SK-N-MC (cell line): ENCODE measurements at places on chromosomes 3 and 15.

DNA sequence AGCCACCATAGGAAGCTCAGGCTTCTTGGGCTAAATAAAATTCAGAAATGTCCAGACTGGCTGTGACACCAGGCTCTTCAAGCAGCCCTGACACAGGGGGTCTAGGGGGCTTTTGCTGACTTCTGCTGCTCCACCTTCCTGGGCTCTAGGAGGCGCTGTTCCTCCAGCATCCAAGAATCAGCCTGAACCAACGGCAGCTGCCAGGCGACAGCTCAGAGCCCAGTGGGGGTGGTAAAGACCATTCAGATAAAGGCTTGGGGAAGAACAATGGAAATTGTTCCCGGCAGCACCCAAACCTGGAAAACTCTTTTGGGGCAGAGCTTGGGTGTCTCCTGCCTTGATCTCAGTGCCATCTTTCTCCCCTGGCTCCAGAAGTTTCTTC lies 21.6 kb upstream of the PSTPIP1 start:
- DNase-seq = no peak

- DNase-seq = no peak
These were observed 42.1 kb upstream of the HES1 start for GRCh38 chr3:194093842-194094241.

- peak; percentile 59 for DNase-seq
These were observed 48.5 kb downstream of the FNDC3B start for GRCh38 chr3:172087602-172088580.

GRCh38 chr15:64697911-64698369 lies 77.4 kb downstream of the RBPMS2 start:
- DNase-seq = no peak

DNA sequence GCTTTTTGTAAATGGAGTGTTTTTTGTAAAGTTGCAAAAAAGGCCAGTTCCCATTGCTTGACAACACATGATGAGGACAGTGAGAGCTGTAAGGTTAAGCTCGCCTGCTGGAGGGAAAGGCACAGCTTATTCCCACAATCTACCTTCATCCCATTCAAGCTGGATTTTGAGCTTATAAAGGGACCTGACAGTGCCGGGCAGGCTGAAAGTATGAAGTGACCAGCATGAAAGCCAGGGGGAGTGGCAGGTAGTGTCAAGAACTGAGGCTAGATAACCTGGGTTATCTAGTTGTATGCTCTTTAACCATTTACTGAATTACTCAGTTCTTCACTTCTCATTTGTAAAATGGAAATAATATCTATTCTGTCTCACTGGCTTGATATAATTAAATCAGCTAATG lies 52.3 kb upstream of the KPNA4 start:
- no peak for DNase-seq

DNA sequence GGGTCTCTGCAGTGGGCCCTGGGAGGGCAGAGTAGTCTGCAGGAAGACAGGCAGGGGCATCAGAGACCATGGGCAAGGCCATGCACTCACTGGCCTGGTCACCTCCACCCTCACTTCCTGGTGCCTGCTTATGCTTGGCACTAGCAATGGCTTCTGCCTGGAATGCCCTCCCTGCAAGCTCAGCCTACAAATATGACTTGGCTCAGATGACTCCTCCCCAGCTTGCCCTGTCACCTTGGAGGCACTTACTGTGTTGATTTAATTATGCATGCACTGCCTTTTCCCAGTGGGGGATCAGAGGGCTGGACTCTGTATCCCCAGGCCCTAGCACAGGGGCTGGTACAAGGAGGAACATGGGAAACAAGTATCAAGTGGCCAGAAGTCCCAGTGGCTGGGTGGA lies 7.8 kb downstream of the C3orf18 start:
- DNase-seq = no peak

DNA sequence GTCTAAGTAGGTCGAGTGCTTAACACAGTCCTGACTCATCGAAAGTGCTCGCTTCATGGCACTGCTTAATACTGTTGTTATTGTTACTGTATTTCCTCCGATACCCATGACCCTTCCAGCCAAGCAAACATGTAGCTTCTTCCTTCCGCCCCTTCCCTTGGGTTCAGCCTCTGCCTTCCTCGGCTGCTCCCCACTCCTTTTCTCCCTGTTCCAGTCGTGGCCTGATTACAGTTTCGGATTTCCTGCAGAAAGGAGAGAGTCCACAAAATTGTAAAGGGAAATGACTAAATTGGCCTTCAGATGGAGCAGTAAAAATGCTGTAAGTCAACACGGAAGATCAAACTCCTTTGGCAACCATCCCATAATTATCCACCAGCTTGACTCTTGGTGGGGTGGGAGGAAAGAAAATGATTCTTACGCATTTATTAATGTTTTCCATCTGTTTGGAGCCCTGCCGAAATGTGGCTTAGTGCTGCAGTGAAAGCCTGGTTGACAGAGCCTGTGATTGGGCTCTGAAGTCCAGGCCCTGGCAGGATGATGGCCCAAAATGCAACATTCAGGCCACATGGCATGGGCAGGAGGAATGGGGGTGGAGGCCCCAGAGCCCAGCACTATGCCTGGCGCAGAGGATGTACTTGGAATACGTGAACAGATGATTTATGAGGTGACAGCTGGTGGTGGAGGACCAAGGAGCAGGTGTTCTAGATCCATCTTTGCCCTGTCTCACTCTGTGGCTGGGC lies 37.6 kb downstream of the FAM3D start:
- peak; percentile 52 for DNase-seq

DNA sequence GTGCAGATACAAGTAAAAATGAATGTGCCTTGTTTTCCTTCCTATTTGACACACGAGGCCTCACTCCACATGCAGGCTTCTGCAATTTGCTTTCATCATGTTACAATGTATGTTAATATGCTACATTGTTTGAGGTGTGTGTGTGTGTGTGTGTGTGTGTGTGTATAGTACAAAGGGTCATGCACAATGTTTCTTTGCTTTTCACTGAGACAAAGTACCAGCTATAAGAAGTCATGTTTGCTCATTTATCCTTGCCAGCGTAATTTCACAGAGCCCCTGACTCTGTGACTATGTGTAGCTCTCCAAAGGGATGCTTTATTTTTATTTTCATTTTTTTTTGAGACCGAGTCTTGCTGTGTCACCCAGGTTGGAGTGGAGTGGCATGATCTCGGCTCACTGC lies 38.0 kb upstream of the NEDD4 start:
- DNase-seq = no peak

DNA sequence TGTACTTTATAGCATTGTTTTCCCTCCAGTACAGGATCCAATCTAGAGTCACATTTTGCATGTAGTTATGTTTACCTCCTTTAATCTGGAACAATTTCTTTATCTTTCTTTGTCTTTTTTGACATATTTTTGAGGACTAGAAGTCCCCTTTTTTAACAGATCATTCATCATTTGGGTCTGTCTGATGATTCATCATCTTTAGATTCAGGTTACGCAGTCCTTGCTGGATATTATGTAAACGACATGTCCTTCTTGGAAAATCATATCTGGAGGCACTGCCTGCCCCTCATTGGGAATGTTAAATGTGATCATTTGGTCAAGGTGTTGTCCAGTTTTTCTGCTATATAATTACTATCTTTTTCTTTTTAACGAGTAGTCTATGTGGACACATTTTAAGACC lies 18.3 kb downstream of the TGM4 start:
- no peak for DNase-seq

DNA sequence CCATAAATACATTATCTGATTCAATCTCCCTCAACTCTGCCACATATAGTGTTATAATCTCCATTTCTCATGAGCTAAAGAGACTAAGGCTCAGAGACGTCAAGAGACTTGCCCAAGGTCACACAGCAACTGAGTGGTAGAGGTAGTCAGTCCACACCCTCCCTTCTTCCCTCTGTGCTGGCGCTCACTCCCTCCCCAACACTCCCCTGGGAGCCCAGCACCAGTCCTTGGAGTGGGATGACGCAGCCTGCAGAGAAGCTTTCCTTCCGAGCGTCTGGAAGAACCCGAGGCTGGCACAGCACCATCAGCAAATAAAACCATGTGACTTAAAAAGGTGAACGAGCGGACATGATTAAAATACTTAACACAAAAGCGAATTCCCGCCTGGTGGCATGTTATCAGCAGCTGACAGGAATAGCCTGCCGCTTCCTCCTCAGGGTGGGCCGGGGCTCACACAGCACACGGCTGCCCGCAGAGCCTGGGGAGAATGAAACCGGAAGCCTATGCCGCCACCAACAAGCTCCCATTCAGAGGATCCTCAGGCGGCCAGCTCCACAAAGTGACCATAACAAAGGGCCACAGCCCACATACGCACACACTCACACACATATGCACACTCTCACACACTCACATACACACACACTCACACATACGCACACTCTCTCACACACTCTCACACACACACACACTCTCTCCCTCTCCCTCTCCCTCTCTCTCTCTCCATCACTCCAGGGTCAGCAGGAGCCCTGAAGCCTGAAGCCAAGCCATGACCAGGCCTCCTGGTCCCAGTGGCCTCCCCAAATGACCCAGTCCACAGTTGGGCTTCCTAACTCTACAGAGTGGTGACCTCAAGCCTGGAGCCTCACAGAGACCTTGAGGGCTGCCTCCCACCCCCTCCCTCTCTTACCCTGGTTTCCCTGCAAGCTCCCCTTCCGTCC lies 120.5 kb downstream of the XXYLT1 start:
- DNase-seq = no peak

GRCh38 chr3:48232734-48233133 lies 8.2 kb upstream of the ZNF589 start:
- DNase-seq = no peak

DNA sequence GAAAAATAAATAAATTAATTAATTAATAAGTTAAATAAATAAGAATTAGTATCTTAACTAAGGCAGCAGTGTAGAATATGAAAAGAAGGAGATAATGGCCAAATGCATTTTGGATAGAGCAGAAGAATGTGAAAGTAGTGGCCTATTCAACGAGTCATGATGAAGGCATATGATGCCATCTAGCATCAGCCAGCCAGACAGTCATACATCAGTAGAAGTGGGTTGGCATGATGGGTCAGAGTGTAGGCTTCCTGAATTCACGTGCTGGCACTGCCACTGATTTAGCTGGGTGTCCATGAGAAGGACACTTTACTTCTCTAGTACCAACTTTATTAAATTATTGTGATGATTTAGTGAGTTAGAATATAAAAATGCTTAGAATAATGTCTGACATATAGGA lies 256.1 kb upstream of the ARPP21 start:
- DNase-seq = no peak

DNA sequence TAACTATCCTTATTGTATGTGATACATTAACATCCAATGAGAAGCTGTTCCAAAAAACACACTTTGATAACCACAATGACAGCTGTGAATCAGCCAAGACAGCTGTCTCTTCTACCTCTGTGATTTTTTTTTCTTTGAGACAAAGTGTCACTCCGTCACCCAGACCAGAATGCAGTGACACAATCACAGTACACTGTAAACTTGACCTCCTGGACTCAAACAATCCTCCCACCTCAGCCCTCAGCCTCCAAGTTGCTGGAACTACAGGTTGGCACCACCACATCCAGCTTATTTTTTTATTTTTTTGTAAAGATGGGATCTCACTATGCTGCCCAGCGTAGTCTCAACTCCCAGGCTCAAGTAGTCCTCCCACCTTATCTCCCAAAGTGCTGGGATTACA lies 73.5 kb upstream of the TMCO5A start:
- DNase-seq = no peak

DNA sequence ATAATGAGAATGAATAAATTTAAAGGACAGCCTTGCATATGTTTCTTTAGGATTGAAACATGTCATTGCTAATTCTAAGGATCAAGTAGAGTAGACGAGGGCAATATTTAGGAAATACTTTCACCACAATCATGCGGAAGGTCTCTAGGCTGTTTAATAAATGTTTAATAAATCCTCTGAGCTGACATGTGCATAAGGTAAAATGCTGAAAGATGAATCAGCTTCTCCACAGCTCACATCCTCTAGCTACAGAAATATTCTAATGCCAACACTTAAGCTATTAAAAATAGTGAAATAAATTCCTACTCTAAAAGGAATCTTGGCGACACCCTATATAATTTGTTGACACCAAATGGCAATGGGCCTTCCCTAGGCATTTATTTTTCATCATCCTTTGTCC lies 407.3 kb downstream of the TBL1XR1 start:
- DNase-seq = no peak

- DNase-seq = no peak
These were observed 21.1 kb downstream of the NRROS start for GRCh38 chr3:196660381-196661166.

DNA sequence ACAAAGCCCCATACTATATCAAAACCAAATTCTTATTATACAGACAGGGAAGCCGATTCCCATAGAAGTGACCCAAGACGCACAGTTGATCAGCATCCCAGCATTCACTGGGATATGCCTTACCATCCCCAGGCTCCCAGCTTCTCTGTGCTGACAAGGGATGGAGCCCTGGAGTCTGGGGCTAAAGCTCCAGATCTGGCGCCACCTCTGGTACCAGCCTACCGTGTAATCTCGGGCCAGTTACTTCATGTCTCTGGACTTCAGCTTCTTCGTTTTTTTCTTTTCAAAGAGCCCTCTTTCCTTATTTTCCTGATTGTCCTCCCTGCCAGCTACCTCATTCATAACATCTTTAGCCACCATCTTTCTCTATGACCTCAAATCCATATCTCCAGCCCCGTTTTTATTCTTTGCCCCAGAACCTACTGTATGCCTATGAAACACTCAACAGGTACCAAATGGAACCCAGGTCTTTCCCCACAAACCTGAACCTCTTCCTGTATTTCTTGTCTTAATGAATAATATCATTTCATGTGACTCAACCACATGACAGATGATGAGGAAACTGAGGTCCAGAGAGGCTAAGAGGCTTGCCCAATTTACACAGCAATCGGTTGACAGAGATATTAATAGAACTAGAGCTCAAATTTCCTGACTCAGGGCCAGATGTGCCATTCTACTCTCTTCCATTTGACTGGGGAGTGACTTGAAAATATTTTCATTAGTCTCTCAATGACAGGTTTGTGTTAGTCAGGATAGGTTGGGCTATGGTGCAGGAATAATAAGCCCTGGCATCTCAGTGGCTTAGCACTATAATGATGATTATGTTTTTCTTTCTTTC lies 85.4 kb upstream of the TLE3 start:
- DNase-seq = no peak

- no peak for DNase-seq
These were observed 178.7 kb downstream of the SSR3 start for GRCh38 chr3:156376199-156376598.

DNA sequence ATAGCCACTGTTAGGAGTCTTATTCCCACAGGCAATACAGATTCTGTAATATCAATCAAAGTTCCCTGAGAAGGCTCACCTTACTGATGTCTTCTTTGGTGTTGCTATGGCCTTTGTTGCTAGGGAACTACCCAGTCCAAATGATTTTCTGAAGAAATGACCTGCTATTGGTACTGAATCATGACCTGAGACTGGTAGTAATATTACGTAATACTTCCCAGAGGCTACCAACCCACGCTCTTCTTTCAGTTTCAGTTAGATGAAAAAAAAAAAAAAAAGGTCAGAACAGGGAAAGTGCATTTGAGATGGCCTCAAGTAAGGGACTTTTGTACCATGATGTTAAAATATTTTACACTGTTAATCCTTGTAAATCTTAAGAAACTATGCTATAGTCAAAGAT lies 1092.5 kb upstream of the EPHA6 start:
- no peak for DNase-seq

- no peak for DNase-seq
These were observed 136.9 kb downstream of the FRMD5 start for GRCh38 chr15:44058126-44058525.
